Activated T-helper 1 cell treated with anti-CD3 and anti-CD28 coated beads, Interleukin-12 subunit alpha, Interleukin-12 subunit beta, Interleukin-2, Interleukin-4 antibody, amounts not matched to agents 30 ng/mL and 10 ng/mL and 1 ng/mL, durations not matched to agents 14 hours and 24 hours and 36 hours (primary cell): ENCODE measurements at places on chromosomes 12 and 14. TPM values are rescaled to one million over a fixed set of nuclear protein-coding genes. Genes with fewer than 3 reads are reported as not detected.
A peak's percentile ranks its signal among the peaks of the same experiment; 100 is the strongest.

Gene SLC38A4
- total RNA-seq, result not detected in 2 replicates

Gene ST8SIA1
- total RNA-seq, result 0.17 and 0.57 TPM in 2 replicates

Gene FOXG1
- total RNA-seq, result not detected in 2 replicates

GRCh38 chr12:93440043-93440835 lies 1.5 kb downstream of the UBE2N start:
- H3K36me3 ChIP-seq, result peaks cover 7% of the 10 kb centered on the region
- no peaks in the 10 kb centered on the region for H3K27me3 ChIP-seq
- DNase-seq, result no peak
- peak overlapping the region; percentile 95 for H3K27ac ChIP-seq
- peak overlapping the region; percentile 93 for H3K4me3 ChIP-seq

GRCh38 chr14:65536781-65537423 lies 124.4 kb downstream of the FUT8 start:
- H3K27ac ChIP-seq, result no peak overlapping the region

DNA sequence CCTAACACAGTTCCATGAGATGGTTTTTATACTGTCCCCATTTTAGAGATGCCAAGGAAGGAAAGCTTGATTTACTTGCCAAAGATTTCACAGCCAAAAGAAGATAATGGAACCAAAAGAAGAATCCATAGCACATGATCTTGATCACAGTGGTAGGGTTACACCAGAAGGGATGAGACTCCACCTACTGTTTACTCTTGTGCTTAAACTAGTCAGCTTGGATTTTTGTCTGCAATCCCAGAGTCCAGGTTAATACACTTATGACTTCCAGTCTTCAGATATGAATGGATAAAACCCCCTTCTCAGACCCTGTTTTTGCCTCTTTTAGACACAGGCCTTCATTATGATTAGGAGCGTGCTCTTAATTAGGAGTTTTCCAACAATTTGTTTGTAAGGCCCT lies 454.2 kb downstream of the AEBP2 start:
- no peak overlapping the region for H3K4me3 ChIP-seq
- H3K27me3 ChIP-seq, result no peaks in the 10 kb centered on the region
- DNase-seq, result no peak
- H3K4me1 ChIP-seq, result no peaks in the 10 kb centered on the region

- H3K4me1 ChIP-seq, result peaks cover 7% of the 10 kb centered on the region
- DNase-seq, result no peak
- H3K36me3 ChIP-seq, result no peaks in the 10 kb centered on the region
- no peak overlapping the region for H3K27ac ChIP-seq
Observed at GRCh38 chr12:4434301-4434700, 11.3 kb downstream of the FGF6 start.

DNA sequence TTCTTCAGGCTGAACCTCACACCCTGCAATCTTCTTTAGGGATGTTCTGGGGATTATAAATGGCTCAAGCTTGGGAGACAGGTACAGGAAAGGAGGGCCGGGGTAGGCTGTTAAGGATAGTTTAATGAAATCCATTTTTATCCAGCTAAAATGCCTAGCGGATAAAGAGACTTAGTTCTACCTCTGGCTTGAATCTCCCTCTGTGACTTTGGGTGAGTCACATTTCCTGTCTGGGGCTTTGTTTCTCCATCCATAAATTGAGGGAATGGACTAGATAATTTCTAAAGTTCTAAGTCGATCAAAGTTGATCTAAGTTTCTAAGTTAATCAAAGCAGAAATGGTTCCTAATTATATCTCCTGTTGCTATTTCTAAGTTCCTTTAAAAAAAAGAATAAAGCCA lies 319.6 kb upstream of the E2F7 start:
- H3K27me3 ChIP-seq, result no peaks in the 10 kb centered on the region
- H3K4me3 ChIP-seq, result no peak overlapping the region
- no peaks in the 10 kb centered on the region for H3K4me1 ChIP-seq
- no peak for DNase-seq

DNA sequence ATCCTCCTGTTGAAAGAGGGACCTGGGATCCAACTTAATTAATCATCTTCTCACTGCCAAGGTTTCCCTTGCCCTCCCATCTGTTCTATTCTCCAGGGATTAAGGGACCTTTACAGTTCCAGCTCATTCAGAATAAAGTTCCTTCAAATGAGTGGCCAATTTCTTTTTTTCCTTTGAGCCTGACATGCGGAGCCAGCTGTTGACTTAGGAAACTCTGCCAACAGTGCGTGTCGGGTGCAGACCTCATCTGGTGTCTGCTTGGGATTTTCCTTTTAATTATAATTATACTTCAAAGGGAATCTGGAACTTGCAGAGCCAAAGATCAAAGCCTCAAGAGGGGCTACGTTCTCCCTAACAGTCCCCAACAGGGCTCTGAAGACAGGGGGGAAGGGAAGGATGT lies 64.8 kb downstream of the CCDC60 start:
- no peak overlapping the region for H3K27ac ChIP-seq
- H3K27me3 ChIP-seq, result peaks cover 2% of the 10 kb centered on the region
- H3K36me3 ChIP-seq, result no peaks in the 10 kb centered on the region
- no peak overlapping the region for H3K4me3 ChIP-seq

DNA sequence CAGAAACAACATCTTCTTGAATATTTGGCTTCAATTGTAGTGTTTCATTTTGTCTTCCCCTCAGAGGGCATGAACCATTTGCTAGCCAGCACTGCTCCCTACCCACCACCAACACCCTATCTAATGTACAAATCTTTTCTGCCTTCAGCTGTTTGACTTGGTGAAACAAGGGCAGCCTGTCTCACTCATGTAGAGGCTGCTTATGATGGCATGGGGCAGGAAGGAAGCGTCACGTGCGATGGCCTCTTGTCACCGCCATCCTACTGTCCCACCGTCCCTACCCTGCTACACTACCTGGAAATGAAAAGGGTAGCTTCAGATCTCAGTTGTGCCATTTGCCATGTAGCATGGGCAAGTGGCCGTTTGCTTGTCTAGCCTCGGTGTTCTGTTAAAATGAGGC lies 29.9 kb upstream of the LRTM2 start:
- no peak for DNase-seq
- no peaks in the 10 kb centered on the region for H3K27me3 ChIP-seq
- peaks cover 12% of the 10 kb centered on the region for H3K36me3 ChIP-seq
- no peak overlapping the region for H3K4me3 ChIP-seq

GRCh38 chr14:60188115-60188514 lies 22.9 kb upstream of the DHRS7 start:
- H3K27ac ChIP-seq, result no peak overlapping the region
- no peak overlapping the region for H3K4me3 ChIP-seq
- peaks cover 11% of the 10 kb centered on the region for H3K4me1 ChIP-seq
- no peak for DNase-seq
- H3K27me3 ChIP-seq, result peaks cover 8% of the 10 kb centered on the region

- no peak for DNase-seq
- H3K27me3 ChIP-seq, result no peaks in the 10 kb centered on the region
- H3K36me3 ChIP-seq, result peaks cover 38% of the 10 kb centered on the region
- H3K4me1 ChIP-seq, result peaks cover 7% of the 10 kb centered on the region
- H3K4me3 ChIP-seq, result no peak overlapping the region
Observed at GRCh38 chr12:116015525-116015924, 262.0 kb downstream of the MED13L start.

DNA sequence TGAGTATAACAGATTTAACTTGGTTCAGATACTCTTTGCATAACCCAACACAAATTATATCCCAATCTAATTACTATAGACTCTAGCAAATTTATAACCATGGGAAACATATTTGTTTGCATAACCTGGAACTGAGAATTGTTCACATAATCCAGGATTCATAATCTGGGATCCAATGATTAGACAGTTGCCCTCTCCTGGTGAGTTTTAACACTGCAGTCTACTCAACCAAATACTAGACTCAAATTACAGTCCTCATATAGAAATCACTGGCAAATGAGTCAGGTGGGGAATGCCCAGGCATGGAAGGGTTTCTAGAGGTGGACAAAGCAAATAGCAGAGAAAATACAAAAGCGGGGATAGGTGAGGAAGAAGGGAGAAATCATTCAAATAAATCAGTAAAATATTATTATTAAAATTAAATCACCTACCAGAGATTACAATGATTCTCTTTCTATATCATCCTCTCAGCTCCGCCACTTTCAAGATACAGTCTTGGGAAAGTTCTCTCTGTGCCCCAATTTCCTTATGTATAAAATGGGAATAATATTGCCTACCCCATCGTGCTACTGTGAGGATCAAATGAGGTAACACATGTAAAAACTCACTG lies 9.4 kb downstream of the GCH1 start:
- peak overlapping the region; percentile 36 for H3K27ac ChIP-seq
- no peak overlapping the region for H3K4me3 ChIP-seq
- no peak for DNase-seq
- H3K4me1 ChIP-seq, result peaks cover 55% of the 10 kb centered on the region
- H3K27me3 ChIP-seq, result no peaks in the 10 kb centered on the region

DNA sequence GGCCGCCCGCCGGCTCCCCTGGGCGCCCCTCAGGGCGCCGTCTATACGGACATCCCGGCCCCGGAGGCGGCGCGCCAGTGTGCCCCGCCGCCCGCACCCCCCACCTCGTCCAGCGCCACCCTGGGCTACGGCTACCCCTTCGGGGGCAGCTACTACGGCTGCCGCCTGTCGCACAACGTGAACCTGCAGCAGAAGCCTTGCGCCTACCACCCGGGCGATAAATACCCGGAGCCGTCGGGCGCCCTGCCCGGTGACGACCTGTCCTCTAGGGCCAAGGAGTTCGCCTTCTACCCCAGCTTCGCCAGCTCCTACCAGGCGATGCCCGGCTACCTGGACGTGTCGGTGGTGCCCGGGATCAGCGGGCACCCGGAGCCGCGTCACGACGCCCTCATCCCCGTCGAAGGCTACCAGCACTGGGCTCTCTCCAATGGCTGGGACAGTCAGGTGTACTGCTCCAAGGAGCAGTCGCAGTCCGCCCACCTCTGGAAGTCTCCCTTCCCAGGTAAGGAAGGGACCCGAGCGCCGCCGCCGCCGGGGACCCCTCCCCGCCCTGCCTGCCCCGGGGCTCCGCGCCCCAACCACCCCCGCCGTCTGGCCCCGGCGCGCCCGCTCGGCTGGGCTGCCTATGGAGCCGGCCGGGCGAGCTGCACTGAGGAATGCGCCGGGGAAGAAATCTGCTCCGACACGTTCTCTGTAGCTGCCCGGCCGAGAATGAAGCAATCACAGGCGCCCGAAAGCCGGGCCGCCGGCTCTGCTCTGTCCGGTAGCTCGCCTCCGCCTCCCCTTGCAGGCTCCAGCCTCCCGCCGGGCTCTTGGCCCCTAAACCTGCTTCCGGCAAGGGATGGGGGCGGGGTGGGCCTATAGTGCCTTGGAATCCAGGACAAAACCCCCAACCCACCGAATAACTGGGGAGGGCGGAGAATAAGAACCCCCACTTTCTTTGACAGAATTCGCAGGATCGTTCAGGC lies 794 bp downstream of the HOXC13 start:
- DNase-seq, result no peak
- H3K27me3 ChIP-seq, result peaks cover 79% of the 10 kb centered on the region
- H3K27ac ChIP-seq, result peak overlapping the region; percentile 31
- H3K4me1 ChIP-seq, result no peaks in the 10 kb centered on the region
- no peaks in the 10 kb centered on the region for H3K36me3 ChIP-seq

DNA sequence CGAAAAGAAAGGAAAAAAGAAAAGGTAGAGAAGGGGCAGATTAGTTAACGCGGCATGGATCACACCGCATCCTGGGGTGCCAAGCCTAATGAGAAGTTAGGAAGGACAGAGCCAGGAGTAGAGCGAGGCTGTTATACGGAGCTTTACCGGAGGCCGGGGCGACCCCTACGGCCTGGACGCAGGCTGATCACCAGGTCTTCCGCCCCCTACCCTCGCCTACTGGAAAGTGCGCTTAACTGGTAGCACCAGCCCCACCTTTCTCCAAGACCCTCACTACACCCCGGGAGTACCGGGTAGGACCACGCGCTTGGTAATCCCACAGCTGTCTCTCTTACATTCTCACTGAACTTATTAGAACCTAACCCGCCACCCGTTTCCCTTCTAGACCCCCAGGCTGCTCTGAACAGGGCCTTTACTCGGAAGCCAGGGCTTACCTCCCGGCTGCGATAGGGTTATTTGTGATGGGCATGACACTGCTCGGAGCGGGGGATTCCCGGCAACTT lies 33.8 kb downstream of the WBP11 start:
- peaks cover 35% of the 10 kb centered on the region for H3K36me3 ChIP-seq
- no peaks in the 10 kb centered on the region for H3K27me3 ChIP-seq
- DNase-seq, result no peak
- peaks cover 56% of the 10 kb centered on the region for H3K4me1 ChIP-seq
- H3K27ac ChIP-seq, result peak overlapping the region; percentile 97

- no peak overlapping the region for H3K27ac ChIP-seq
- peaks cover 71% of the 10 kb centered on the region for H3K27me3 ChIP-seq
- no peaks in the 10 kb centered on the region for H3K36me3 ChIP-seq
Observed at GRCh38 chr12:106580671-106581508, 1.9 kb upstream of the RFX4 start.

- H3K4me3 ChIP-seq, result no peak overlapping the region
- H3K27me3 ChIP-seq, result no peaks in the 10 kb centered on the region
- H3K36me3 ChIP-seq, result peaks cover 22% of the 10 kb centered on the region
- peaks cover 14% of the 10 kb centered on the region for H3K4me1 ChIP-seq
- DNase-seq, result no peak
- H3K27ac ChIP-seq, result peak overlapping the region; percentile 2
Observed at GRCh38 chr14:67644428-67644827, 24.7 kb downstream of the ARG2 start.

GRCh38 chr14:91751719-91752118 lies 19.8 kb upstream of the CATSPERB start:
- H3K4me3 ChIP-seq, result no peak overlapping the region
- H3K27me3 ChIP-seq, result no peaks in the 10 kb centered on the region
- DNase-seq, result no peak
- no peak overlapping the region for H3K27ac ChIP-seq
- H3K36me3 ChIP-seq, result peaks cover 3% of the 10 kb centered on the region
- H3K4me1 ChIP-seq, result no peaks in the 10 kb centered on the region

DNA sequence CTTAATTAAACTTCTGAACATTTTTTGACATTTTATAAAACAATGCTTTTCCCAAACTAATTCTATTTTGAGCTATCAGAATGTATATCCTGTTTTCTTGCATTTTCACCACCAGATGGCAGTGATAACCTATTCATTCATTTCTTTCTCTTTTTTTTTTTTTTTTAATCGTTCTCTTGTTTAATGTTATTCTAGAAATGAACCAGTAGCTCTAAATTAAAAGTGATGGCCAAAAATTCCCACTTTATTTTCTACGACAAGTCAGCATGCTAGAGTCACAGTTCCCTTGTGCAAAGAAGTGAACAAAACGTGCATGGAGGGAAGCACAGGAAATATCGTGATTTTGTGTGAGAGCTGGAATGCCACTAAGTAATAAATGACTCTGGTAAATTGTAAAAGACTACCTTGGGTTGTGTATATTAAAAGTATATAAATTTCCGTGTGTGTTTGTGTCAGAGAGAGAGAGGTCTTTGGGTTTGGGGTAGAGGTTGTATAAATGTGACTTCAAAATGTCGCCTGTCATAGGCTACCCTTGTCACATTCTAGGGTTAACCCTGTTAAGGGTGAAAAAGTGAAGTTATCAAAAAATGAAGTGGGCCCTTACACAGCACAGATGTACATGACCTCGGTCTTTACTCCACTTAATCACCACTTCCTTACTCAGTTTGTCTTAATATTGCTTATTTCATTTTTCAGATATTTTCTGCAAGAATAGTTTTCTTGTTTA lies 40.4 kb upstream of the LDHB start:
- H3K36me3 ChIP-seq, result no peaks in the 10 kb centered on the region
- no peak for DNase-seq
- H3K27ac ChIP-seq, result no peak overlapping the region
- no peaks in the 10 kb centered on the region for H3K4me1 ChIP-seq
- no peak overlapping the region for H3K4me3 ChIP-seq

- H3K36me3 ChIP-seq, result no peaks in the 10 kb centered on the region
- no peak overlapping the region for H3K27ac ChIP-seq
- no peaks in the 10 kb centered on the region for H3K4me1 ChIP-seq
Observed at GRCh38 chr14:29148221-29148620, 381.6 kb downstream of the FOXG1 start.

GRCh38 chr12:60035835-60036234 lies 440.0 kb downstream of the SLC16A7 start:
- no peak for DNase-seq
- H3K27ac ChIP-seq, result no peak overlapping the region
- H3K4me1 ChIP-seq, result no peaks in the 10 kb centered on the region
- no peaks in the 10 kb centered on the region for H3K27me3 ChIP-seq
